Stimulated activated CD4-positive, alpha-beta T cell treated with anti-CD3 and anti-CD28 coated beads, TNF-alpha, amount 100 ng/mL, for 4 hours (primary cell): ENCODE measurements at places on chromosomes 11 and 22.

DNA sequence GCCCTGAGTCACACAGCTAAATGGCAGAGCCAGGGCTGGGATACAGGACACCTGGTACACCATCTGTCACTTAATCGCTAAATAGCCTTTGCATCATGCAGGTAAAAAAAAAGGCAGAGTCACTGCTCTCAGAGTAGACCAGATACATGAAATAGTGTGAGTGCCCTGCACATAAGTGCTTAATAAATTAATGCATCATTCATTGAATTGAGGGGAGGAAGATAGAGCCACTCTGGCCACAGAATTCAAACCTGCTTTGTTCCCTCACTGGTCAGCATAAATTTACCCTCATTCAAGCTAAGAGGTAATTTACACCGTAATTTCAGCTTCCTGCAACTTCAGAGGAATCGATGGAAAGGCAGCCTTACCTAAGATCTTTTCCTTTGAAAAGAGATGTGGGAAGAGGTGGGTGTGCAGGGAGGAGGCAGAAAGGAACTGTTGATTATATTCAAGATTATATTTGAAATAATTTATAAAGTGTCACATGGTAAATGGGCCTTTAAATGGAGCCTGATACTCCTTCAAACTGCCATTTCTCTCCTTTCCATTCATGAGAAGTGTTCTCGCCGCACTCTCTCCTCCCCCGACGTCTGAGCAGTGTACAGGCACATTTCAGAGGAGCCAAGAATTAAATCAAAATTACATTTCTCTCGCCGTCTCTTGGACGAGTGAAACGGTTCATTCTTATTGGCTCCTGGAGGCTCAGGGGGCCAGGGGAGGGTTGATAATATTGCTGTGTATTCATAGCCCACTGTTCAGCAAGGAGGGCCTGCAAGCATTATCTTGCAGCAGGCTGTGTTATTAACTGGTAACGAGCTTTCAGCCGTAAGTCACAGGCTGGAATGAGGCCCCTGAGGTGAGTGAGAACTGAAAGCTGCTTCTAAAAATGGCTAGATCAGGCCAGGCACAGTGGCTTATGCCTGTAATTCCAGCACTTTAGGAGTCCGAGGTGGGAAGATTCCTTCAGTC lies 52.2 kb upstream of the HMGXB4 start:
- no peak for DNase-seq

- DNase-seq: no peak
Measured at GRCh38 chr11:46381048-46381818, at the start of gene MDK. TSS of gene MDK (plus strand) at chr11:46381669. CDS start at chr11:46382058, 389 bp downstream.

DNA sequence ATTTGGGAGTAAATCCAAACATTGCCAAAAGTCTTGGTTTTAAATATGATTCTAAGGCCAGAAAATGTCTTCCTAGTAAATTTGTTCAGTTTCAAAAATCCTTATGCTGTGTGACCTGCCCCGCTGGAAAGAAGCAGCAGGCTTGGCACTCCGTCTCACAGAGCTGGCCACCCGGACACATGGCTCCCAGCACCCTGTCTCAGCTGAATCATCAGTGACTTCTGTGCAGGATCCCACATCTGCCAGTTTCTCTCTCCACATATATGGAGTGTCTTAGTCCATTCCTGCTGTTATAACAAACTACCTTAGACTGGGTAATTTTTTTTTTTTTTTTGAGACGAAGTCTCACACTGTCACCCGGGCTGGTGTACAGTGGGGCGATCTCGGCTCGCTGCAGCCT lies 356.7 kb downstream of the TBC1D22A start:
- DNase-seq: no peak

- DNase-seq: no peak
Measured at GRCh38 chr11:118081241-118081958, 4.5 kb downstream of the TMPRSS4 start.

- no peak for DNase-seq
Measured at GRCh38 chr11:108551651-108552462, 41.7 kb downstream of the EXPH5 start.

- DNase-seq: no peak
Measured at GRCh38 chr11:130999992-131000770, 83.9 kb upstream of the SNX19 start.

DNA sequence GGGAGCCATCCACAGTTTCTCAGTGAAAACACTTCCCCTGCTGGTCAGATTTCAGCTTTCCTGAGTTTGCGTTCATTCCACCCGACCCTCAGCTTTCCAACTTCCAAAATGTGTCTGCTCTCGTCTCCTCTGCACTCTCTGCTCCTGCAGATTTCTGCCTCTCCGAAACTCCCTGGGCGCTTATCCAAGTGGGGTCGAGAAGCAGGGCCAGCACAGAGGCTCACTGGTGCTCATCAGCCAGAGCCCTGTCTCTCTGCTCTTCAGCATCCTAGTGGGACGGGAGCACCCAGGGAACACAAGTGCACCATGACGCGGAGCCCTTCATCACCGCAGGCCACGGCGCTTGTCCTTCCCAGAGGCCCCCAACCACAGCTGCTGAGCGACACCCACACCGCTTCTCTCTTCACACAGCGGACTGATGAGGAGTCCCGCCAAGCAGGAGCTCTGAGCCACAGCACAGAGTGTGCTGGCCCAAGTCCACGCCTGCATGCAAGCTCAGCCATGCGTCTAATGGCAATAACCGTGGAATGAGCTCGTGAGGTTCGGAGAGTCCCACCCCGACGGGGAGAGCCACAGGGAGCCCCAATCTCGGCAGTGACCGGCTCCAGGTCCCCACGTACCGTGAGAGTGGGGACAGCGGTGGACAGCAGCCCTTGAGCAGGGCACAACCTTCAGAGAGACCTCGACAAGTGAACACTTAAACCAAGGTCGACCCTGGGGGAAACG lies 27.9 kb upstream of the MOB2 start:
- DNase-seq: no peak

DNA sequence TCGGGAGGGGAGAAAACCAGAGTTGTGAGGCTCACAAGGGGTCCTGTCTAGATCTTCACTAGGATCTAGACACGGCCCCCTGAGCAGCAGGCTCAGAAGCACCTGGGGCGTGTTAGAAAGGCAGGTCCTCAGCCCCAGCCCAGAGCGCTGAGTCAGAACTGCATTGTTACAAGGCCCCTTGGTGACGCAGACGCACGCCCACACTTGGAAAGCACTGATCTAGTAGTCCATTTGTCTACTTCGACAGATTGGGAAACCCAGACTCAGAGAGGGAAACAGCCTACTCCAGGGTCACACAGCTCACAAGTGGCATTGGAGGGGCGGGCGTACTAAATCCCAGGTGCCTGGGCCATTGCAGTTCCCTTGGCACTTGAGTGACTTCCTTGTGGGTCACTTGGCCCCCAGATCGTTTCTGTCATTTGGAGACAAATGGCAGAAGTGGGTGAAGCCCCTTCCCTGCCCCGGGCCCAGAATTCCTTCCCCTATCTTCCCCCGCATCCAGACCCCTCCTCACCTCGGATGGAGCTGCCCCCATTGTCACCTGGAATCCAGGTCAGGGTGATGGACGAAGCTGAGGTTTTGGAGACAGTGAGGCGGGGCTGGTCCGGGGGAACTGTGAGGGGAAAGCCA lies 110.8 kb downstream of the CEP164 start:
- DNase-seq: no peak

DNA sequence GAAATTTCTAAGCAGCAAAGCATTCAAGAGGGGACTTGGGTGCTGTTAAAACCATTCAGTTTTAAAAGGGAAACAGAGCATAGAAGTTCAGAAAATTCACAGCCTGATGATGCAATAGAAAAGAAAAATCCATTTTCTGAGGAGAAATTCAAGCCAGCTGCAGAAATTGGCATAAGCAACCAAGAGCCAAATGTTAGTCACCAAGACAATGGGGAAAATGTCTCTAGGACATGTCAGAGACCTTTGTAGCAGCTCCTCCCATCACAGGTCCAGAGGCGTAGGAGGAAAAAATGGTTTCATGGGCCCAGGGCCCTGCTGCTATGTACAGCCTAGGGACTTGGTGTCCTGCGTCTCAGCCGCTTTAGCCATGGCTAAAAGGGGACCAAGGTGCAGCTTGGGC lies 5.5 kb upstream of the IRAG1 start:
- no peak for DNase-seq

- no peak for DNase-seq
Measured at GRCh38 chr11:384511-384910, 9.5 kb upstream of the PKP3 start.

- no peak for DNase-seq
Measured at GRCh38 chr11:124716591-124716990, 23.2 kb upstream of the NRGN start.

DNA sequence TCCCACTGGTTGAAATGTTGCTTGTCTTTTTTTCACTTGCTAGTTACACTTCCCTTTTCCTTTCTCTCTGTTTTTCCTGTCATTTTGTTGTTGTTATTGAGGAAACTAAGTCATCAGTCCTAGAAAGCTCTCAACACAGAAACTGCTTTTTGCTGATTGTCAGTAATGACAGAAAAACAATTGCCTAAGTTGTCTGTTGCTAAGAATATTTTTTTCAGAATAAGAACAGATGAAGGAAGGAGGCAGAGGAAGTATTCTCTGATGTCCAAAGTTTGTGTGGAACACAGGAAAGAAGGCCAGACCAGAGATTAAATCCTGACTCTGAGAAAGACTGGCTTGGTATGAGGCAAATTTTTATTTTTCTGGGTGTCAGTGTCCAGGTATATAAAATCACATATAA lies 163.3 kb downstream of the CASP12 start:
- DNase-seq: no peak

DNA sequence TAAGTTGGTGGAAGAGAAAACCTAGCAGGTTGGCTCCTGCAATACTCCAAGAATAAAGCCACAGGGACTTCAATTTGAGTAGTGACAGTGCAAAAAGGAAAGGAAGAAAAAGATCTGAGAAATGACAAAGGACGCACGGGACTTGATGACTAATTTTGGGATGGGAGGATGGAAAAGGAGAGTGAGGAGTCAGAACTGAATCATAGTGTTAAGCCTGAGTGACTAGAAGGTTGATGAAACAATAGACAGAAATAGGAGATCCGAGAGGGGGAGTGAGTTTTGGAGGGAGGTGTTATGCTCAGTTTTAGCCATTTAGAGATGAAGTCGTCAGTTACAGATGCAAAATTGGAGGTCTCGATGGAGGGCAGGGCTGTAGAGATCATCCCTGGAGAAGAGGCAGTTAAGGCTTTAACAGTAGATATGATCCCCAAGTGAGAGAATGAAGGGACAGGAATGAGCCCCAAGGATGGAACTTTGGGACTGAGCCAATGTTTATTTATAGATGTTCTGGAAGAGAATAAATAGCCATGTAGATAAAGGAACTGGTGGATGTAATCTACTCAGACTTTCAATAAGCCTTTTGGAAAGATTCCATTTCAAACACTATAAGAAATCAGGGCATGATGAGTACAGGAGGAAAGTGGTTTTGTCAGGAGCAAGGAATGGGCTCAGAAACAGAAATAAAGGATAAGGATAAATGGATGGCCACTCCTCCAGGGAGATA lies 108.9 kb upstream of the NCAM1 start:
- no peak for DNase-seq

- no peak for DNase-seq
Measured at GRCh38 chr11:72037554-72038311, 39.0 kb downstream of the IL18BP start.

GRCh38 chr11:127393460-127393997 lies 393.0 kb upstream of the KIRREL3 start:
- DNase-seq: no peak

DNA sequence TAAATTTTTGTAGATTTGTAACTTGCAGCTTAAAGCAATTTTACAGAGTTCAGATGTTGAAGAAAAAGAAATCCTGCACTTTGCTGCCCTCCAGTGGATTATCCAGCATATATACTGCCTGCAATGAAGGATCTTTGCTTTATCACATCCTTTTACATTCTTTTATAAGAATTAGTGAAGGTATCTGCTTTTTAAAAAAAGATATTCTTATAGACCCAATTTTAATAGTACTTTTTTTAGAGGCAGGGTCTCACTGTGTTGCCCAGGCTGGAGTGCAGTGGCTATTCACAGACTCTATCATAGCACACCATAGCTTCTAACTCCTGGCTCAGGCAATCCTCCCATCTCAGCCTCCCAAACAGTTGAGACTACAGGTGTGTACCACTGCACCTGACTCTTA lies 60.7 kb downstream of the TTC17 start:
- no peak for DNase-seq

DNA sequence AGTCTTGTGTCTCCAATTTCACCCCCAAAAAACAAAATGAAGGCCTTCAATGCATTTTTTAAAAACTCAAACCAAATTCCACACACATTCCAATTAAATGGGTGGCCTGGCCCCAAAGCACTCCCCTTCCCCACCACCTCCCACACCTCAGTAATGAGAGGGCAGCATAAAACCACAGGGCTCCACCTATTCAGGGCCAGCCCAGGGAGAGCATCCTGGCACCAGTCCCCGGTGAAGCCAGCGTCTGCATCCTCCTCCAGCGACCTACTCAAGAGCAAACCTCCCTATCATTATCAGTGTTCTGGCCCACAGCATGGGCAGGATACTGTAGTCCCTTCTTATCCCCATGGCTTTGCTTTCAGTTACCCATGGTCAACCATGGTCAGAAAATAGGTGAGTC lies 17.8 kb upstream of the OR8B8 start:
- no peak for DNase-seq

- no peak for DNase-seq
Measured at GRCh38 chr11:105929084-105929955, 92.7 kb downstream of the MSANTD4 start.

DNA sequence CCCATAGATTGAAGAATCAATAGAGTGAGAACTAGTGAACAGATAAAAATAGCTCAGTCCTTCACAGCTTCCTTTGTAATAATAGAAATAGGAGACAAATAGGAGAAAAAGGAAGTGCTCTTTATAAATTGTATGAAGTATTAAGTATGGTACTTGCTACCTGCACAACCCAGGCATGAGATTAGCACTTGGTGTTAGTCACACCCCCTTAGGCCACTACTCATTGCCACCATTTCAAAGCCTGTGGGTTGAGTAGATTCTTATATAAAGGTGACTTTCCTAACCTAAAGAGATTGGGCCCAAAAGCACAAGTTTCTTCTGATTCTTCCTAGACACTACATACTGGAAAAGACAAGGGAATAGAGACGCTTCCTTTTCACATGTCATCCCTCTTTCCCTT lies 37.7 kb upstream of the ADORA2A start:
- DNase-seq: no peak

GRCh38 chr22:35313311-35314121 lies 13.8 kb downstream of the TOM1 start:
- DNase-seq: no peak

- DNase-seq: no peak
Measured at GRCh38 chr22:45218976-45219375, 21.7 kb downstream of the KIAA0930 start.

GRCh38 chr11:100592619-100593260 lies 94.3 kb upstream of the ARHGAP42 start:
- no peak for DNase-seq

DNA sequence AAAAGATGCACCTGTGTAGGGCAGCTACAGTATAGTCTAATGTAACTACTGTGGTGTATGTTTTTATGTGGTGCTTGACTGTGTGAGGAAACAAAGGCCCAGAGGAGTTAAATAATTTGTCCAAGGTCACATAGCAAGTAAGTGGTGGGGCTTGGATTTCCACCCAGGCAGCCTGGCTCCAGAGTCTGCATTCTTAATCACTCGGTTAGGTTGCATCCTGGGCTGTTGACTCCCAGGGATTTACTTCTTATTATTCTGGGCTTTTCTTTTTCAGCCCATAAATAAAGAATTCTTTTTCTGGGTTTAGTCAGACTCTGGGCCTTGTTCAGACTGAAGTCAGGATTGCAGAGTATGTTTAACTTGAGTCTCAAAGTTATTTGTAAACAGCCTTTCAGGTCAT lies 82.1 kb downstream of the ARHGAP42 start:
- no peak for DNase-seq
